ENCODE measurements at places on chromosomes 7 and 10.

GRCh38 chr7:98175260-98175940, 35.8 kb upstream of the BHLHA15 start:
- no peak for DNase-seq

GRCh38 chr10:79102498-79102874, 33.7 kb downstream of the ZMIZ1 start:
- DNase-seq: no peak

DNA sequence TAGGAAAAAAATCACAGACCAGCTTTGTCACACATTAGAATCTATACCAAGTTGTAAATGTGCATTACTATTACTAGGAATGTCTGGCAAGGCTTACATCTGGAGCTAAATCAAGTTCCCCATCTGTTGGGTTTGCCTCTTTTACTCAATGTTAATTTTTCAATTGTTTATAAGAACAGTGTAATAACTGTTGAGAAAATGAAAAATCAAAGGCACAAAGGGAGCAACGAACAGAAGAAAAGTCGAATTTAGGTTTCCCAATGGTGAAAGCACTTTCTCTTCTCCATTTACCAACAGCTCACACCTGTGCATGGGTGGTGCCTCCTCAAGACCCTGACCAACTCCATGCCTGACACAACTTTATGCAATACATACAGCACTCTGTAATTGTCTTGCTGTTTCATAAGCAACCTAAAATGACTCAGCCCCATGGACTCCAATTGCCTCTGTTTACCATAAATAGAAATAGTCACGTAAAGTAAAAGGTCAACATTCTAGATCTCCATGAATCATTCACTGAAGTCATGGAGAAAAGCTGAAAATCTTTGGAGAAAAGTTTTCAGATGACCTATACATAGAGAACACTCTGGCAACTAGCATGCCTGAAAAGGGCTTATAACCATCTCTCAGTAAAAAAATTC, 95.5 kb upstream of the KCNIP2 start:
- no peak for DNase-seq

- no peak for DNase-seq
These were observed 27.5 kb downstream of the PVRIG start for GRCh38 chr7:100247152-100247757.

DNA sequence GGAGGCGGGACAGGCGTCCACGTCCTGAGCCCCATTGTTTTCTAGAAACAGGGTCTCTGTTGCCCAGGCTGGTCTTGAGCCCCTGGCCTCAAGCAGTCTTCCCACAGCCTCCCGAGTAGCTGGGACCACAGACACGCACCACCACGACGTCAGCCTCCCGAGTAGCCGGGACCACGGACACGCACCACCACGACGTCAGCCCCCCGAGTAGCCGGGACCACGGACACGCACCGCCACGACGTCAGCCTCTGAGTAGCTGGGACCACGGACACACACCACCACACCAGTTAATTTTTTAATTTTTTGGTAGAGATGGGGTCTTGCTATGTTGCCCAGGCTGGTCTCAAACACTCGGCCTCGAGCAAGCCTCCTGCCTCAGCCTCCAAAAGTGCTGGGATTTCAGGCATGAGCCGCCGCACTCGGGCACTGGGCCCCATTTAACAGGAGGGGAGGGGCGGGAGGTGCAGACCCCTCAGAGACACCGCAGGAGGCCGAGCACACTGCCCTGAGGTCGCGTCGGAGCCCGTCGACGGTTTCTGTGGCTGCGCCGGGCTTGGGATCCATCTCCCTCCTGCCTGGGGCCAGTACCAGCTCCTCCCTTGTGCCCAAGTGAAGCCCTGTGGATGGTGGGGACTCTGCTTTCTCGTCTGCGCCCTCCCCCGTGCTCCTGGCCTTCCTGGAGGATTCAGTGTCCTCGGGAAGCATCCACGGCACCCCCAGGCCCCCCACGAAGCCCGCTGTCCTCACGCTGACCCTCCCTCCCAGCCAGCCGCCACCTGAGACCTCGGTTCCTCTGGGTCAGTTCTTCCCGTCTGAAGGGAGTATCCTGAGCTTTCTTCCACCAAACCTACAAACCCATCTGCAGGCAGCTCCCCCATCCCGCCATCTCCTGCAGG, 13.0 kb downstream of the FAM20C start:
- DNase-seq: no peak

DNA sequence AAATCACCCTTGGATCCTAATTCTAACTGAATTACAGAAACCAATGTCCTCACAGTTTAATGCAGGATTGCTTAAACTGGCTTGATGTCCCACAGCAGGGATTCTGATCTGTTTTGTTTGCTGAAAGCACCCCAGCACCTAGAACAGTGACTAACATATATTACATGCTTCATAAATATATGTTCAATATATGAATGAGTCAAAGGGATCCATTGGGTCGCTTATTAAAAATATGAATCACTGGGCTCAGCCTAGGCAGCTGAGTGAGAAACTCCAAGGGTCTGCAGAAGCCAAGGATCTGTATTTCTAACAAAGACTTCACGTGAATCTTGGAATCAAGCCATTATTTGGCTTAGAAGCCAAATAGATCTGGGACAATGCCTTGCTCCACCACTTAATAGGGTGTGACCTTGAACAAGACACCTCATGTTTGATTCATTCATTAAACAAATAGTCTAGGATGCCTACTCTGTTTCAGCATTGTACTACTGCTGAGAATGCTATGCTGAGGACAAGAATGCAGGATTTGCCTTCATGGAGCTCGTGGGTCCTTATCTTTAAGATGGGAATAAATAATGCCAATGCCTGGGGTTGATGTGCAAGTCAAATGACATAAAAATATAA, 103.4 kb upstream of the DLX6 start:
- DNase-seq: no peak

Measured in substantia nigra (tissue), 51 donors.